Non-pigmented ciliary epithelial cell (primary cell): ENCODE measurements at places on chromosomes 4 and X.

DNA sequence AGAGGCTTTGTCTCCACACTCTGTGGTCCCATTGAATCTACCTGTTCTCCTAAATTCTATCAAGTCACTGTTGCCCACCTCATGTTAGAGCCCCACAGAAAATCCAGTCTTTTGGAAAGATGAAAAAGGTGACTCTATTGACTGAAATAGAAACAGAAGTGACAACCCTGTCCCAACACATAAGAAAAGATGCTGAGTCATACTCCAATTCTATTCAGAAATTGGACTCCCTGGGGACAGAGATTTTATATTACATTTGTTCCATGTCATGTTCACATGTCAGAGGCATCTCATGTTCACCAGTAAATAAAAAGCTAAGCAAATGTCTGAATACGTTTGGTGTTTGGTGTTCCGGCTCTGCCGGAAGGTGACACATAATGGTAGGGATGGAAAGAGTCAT lies 2.9 kb upstream of the GRPR start:
- DNase-seq = no peak

- peak; percentile 56 for DNase-seq
Measured at GRCh38 chr4:6568689-6569332, 6.2 kb upstream of the MAN2B2 start.

DNA sequence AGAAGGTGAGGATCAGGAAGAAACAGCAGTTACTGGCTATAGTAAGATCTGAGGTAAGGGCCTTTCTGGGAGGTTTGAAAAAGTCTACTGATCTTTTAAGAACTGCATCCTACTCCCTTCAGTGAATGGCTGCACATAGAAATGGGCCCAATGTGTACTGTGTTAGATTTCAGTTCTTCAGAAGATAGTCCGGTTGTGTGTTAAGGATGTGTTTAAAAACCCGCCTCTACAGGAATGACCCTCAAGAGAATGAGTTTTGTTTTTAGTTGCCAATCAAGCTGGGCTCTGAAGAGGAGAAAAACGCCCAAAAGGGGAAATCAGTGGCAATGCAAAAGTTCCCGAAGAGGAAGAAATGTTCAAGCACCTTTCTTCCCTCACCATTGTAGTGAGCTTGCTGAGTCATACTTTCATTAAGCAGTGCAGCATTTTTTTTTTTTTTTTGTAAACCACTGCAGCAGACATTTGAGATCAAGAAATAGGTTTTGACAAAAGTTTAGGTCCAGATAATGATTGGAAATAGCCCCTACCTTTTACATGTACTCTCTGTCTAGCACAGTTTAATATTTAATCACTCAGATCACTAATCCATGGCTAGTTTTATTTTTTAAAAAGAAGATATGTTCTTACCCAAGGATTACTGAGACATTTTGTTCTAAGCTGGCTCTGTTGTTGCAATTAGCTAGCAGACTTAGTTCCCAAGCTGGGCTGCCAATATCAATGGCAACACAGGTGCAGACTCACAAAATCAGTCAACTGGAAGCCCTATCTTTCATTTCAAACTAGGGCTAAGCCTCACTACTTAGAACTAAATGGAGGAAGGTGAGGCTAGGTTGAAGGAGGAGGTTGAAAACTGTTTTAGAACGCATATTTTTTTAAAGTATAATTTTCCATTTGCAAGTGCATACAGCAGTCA lies 7.0 kb upstream of the TRPC5OS start:
- DNase-seq = no peak

DNA sequence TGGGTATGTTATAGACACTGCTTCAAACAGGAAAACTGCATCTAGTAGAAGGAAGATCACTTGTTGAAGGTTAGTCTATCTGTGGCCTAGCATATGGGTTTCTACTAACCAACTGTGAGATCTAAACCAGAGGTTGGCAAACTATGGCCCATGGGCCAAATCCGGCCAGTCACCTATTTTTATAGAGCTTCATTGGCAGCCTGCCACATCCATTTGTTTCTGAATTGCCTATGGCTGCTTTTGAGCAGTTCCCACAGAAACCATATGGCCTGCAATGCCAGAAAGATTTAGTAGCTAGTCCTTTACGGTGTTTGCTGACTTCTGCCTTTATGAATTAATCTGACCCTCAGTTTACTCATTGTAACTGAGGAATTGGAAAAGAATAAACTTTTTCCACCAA lies 71.1 kb downstream of the MID1 start:
- no peak for DNase-seq

DNA sequence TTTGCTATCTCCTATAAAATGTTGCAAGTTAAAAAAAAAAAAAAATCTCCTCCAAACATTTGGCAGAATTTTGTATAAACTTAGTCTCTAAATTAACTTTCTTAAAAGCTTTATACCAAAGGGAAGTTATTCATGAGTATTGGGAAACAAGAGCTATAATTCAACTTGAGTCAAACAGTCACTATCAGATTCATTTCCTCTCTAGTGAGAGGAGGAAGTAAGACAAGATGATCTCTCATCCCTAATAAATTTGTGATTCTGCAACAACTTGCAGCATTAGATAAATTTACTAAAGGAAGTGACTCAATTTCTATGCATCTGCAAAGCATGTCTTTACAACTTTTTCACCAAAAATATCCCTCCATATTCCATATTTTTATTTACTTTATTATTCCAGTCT lies 135.4 kb upstream of the GNPDA2 start:
- no peak for DNase-seq

DNA sequence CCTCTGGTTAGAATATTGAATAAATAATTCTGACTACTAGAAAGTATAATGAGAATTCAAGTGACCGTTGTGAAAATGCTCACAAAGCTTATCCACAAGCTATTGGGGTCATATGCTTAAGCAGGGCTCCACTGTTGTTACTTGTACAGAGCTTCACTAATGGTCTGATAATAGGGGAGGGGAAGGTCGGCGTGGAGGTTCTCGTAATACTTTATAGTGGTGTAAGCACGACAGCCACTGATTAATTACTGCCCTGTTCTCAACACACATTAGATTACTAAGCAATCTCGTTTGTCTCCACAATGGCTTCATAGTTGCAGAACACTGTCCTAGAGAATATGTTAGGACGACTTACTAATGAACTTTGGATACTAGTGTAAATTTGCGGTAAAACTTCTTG lies 11.6 kb downstream of the UNC5C start:
- DNase-seq = no peak

DNA sequence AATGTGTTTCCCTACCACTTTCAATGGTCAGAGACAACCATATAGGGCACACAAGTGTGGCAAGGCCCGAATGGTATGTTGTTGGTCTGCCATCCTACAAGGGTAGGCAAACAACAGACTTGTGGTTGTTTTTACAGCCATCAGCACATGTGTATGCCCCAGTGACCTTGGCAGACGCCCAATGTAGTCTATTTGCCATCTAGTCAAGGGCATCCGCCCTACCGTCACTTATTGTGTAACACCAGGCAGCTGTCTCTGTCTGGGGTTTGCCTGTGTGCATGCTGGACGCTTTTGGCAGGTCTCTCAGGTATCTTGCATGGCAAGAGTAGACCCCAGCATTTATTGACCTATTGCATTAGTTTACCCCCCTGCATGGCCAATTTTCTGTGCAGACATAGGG lies 1145.5 kb upstream of the POU3F4 start:
- DNase-seq = no peak

GRCh38 chrX:69539437-69539836 lies 35.3 kb downstream of the NALF2 start:
- no peak for DNase-seq

GRCh38 chrX:118763489-118763888 lies 36.1 kb downstream of the IL13RA1 start:
- no peak for DNase-seq

GRCh38 chr4:137274404-137274803 lies 257.9 kb downstream of the PCDH18 start:
- peak; percentile 6 for DNase-seq
